ENCODE measurements at places on chromosomes 5 and 9.

DNA sequence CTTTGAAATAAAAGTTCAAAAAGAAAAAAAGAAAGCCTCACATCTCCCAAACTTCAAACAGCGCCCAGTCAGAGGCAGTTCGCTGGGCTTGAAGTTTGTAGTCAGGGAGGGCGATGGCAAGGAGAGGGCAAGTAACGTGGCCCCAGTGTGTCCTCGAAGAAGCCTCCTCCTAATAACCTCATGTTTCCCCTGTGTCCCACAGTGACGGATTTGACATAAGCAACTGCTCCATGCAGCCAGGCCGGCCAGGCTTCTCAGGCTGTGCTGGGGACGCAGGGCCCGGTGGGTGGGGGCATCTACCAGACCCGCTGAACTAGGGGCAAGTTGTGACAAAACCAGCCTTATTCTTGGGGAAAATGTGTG is 172.2 kb downstream of the ERCC6L2 start:
- no peak for DNase-seq

- no peak for DNase-seq
Observed at GRCh38 chr9:36258996-36259533, 817 bp upstream of the GNE start.

- no peak for DNase-seq
Observed at GRCh38 chr9:113564498-113565237, 101.1 kb downstream of the RGS3 start.

DNA sequence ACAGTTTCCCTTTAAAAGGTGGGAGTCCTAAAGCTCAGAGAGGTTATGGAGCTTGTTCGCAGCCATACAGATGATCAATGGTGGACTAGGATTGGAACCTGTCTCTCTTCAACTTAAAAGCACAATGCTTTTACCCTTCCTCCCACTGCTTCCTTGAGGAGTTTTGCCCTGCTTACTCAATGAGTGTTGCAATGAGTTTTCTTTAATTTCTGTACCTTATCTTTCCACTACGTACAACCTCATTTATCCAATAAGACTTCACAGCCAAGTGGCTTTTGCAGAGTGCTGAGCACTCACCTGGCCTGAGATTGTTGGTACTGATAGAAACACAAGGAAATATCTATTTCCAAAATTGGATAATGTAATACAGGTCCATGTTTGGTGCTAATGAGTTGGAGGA is 64.7 kb upstream of the ANKRD55 start:
- DNase-seq = no peak

DNA sequence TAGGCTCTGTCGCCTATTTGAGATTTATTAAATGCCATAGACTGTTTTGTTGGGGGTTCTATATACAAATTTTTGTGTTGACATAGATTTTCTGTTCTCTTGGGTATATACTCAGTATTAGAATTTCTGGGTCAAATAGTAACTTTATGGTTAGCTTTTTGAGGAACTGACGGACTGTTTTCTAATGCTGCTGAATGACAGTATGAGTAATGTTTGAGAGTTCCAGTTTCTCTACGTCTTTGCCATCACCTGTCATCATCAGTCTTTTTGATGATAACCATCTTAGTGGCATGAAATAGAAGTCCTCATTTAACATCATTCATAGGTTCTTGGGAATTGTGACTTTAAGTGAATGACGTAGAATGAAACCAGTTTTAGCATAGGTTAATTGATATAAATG is 60.1 kb downstream of the CCDC171 start:
- DNase-seq = no peak

- no peak for DNase-seq
Observed at GRCh38 chr9:114448706-114449105, 56.6 kb downstream of the WHRN start.

DNA sequence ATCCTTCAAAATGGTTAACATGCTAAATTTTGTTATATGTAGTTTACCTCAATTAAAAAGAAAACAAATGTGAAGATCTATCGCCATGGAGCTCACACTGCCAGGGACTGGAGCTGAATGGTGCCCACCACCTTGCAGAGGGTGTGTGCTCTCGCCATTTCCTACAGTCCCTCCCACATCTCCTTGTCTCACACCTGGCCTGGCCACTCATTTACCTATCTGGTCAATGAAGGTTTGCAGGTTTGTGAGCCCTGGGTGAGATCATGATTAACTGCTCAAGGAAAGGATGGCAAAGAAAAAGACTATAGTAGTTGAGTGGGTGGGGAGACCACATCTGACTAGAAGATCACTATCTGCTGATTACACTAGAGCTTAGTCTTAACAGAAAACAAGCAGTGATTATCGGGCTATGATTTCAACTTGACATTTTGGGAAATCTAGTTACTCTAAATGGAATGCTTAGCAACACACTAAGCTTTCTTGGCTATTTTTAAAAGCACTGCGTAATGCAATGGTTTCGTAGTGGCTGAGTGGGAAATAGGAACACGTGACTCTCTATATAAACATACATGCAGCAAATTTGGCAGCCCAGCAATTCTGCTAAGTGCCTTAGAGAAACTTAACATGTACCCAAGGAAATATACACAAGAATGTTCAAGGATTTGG is 27.3 kb downstream of the PUM3 start:
- peak; percentile 75 for DNase-seq

DNA sequence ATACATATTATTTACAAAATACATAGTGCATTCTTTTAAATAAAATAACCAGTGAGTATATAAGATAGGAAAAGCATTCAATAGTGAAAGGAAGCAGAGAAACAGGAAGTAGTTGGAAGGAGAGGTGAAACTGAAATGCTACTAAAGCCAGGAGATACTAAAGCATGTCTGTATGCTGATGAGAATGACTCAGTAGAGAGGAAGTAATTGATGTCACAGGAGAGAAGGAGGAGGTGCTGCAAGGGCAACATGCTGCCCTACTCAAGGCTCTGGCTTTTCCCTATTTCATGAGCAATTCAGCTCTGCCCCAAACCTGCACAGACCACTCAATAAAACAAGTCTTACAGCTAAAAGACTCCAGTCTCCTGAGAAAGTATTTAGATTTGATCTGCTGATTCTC is 108.5 kb upstream of the TXNDC8 start:
- DNase-seq = no peak

DNA sequence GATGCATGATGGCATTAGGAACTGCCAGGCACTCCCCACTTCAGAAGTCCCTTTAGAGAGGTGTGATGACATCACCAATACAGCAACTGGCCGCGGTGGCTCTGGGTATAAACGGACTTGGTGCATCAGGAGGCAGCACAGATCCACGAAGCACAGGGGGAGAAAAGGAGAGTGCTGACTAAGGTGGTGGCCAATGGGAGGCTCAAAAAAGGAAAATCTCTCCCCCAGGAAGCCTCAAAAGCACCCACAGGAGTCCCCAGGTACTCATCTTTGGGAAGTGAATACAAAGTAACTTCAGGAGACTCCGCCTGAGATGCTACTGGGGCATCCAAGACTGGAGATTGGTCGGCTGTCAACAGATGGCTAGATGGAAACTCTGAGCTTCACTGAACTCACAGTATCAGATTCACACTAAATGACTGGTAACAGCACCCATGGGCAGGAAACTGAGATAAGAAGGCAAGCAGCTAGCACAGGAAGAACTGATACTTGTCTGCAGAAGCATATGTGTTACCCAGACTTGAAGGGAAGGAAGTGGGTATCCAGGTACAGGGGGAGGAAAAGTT is 7.6 kb downstream of the TTC39B start:
- no peak for DNase-seq

GRCh38 chr9:70679845-70680244 is 265.4 kb upstream of the KLF9 start:
- DNase-seq = peak; percentile 13

- DNase-seq = no peak
Observed at GRCh38 chr5:98608052-98608451, 165.4 kb upstream of the RGMB start.

GRCh38 chr5:136073714-136074529 is 45.1 kb downstream of the TGFBI start:
- no peak for DNase-seq

DNA sequence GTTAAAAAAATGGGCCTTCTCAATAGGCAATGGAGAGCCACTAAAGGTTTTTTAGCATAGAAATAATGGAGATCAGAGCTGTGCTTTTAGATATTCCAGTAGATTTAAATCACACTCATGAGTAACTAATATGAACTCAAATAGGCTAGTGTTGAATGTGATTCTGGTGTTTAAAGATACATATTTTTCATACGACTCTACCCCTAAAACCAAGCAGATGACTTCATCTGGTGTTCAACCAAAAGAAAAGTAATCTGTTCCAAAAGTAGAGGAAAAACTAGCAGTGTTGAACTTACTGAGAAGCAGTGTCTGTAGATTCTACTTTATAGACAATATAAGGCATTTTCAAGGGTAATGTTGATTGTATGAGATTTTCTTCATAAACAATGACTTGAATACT is 138.1 kb downstream of the TSSK1B start:
- DNase-seq = no peak

DNA sequence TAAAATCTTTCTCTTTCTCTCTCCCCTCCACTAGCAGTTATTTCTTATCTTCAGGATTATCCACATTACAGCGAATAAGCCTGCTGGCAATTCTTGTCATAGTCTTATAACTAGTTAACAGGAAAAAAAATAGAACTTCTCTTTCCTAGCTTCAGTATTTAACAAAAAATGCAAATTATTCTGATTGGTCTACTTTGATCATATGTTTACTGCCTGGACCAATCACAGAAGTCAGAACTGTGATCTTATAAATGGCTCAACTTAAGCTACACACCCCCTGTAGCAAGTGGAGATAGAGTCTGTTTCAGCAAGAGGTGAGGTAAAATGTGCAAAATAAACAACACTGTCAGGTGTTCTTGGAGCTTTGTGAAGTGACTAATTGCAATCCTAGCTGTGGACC is 389.4 kb upstream of the TUSC1 start:
- no peak for DNase-seq

GRCh38 chr5:170523830-170524229 is 20.0 kb downstream of the KCNIP1 start:
- no peak for DNase-seq

DNA sequence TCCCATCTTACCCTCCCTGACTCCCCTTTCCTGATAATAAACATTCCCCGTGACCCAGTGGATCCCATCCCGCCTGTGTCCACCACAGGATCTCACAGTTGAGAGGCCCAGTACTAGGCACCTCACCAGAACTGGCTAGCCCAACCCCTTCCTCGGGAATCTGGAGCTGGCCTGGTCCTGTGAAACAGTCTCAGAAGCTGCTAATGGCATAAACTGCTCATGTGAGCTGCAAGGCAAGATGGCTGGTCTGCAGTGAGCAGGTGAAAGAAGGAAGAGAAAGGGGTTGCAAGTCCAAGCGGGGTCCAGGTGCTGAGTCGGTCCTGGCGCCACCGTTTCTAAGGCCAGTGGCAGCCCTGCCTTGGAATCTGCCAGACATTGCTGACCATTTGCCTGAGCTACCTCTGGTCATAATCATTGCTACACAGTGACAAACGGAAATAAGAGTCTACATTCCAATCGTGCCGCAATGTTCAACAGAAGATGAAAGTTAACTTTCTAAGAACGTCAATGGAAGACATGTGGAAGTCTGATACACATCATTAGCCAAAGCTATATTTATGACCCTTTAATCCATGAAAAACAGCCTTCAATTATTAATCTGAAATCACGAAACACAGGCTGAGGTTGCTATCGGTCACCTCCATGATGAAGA is 33.7 kb downstream of the DNAH5 start:
- no peak for DNase-seq

GRCh38 chr5:133913413-133914155 is 54.8 kb downstream of the C5orf15 start:
- DNase-seq = no peak

GRCh38 chr5:141560725-141561483 is 57.9 kb downstream of the DIAPH1 start:
- peak; percentile 93 for DNase-seq

GRCh38 chr9:33750307-33750838 is 45.0 kb upstream of the PRSS3 start:
- DNase-seq = no peak
